Activated CD4-positive, alpha-beta T cell treated with anti-CD3 and anti-CD28 coated beads, Interleukin-2, amount 50 U/mL, for 1 hour (primary cell): ENCODE measurements at places on chromosomes 1 and 21.

DNA sequence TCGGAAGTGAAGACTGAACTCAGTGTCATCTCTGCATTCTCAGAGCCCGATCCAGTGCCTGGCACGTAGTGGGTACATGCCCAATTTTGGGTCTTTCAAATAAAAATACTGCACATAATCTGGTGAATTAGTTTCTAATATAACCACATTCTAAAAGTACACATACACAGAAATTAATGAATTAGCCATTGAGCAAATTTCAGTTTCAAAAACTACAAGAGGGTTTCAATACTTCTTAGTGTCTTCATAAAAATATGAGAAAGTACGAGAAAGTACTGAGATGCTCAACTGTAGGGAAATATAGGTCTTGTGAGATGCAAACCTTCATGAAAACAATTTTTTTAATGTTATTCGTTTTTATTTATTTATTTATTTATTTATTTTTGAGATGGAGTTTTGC lies 86.9 kb downstream of the SMYD2 start:
- DNase-seq, result no peak

GRCh38 chr1:36673202-36673601 lies 190.5 kb upstream of the CSF3R start:
- DNase-seq, result no peak

- DNase-seq, result no peak
These were observed 37.9 kb upstream of the ZBTB40 start for GRCh38 chr1:22413799-22414198.

- DNase-seq, result no peak
These were observed 17.9 kb downstream of the CLDN14 start for GRCh38 chr21:36461918-36462486.

DNA sequence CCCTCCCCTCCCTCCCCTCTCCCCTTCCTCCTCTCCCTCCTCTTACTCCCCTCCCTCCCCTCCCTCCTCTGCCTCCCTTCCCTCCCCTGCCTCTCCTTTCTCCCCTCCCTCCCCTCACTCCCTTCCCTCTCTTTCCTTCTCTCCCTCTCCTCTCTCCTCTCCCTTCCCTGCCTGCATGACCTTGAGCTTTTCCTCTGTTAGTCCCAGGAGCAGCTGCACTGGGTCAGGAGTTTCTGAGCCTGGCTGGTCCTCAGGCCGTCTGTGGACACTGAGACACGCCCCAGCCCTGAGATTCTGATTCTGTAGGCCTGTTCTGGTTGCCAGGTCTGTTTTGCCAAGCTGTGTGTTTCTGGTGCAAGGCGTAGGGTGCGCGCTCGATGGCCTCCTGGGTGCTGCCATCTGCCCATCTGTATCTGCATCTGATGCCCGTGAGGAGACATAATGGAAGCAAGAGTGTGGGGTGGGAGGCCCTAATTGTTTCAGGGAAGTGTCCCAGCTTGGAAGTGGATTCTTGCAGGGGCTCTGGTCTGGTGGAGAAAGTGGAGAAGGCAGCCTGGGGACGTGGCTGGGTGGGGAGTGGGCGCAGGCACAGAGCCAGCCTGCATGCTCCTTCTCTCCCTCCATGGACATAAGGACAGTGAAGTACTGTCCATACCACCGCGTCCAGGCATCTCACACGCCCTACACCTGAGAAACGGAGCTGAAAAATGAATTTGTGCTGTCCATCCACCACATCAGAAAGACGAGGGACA lies 97.2 kb downstream of the WDR4 start:
- DNase-seq, result no peak

DNA sequence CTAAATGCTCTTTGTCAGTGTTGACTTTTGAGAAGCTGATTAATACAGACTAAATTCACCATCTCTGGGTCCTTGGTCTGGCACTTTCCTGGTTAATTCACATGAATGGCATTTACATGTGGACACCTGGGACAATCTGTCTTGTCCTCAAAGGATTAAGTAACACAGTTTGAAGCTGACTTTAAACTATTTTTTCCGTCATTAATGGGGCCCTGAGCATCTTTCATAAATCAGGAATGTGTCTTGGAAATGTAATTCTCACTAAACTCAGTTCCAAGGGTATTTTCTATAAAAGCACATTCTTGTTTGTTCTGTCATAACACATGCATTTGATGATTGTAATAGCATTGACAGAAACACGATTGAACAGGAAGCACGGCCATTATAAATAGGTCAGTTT lies 26.7 kb upstream of the NBL1 start:
- DNase-seq, result no peak

GRCh38 chr1:105004515-105004914 lies 1254.8 kb downstream of the AMY1C start:
- no peak for DNase-seq

DNA sequence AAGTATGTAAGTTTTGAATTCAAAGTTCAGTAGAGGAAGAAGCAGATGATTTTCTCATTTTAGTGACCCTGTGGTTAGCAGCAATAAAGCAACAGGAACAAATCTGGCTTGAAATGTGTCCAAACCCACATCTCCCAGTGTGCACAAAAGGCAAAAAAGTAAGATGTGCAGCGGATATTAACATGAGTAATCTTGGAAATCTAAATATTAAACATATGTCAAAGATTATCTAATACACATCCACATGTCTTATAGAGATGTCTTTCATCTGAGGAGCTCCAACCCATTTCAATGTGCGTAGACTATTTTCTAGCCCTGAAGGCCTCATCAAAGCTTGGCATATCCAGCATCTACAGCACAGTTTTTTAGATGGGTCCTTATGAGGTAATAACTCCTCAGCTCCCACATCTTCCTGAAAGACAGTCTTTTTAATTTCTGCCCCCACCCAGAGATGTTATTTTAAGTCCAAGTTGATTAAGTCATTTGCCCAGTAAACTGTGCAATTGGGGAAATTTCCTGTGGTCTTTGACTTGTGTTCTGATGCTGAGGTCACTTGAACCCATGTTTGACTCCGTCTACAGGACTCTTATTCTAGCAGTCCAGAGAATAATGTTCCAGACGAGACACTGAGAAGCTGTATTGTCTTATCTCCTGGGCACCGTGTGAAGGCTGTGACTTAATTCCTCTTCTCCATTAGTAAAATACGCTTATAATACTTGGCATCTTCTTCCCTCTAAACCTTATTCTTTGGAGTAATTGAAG lies 73.7 kb downstream of the LMO4 start:
- DNase-seq, result no peak
